ENCODE measurements at places on chromosomes 4 and X. TPM values are rescaled to one million over a fixed set of nuclear protein-coding genes. Genes with fewer than 3 reads are reported as not detected.

Gene CHRNA9
- total RNA-seq = not detected

DNA sequence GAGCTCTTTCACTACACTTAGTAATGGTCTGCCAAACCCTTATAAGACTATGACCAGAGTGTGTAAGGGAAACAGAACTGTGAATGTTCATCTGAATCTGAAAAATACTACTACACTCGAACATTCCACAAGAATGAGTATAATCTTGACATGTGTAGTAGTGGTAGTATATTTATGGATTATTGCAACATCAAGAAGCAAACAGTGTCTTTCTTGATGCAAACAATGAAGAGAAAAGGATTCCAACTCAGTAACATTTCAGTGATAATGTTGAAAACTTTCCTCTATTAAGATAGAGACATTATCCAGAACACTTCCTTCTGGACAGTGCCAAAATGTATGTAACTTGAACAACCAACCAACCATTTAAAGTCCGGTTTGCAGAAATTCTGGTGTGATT lies 394.7 kb upstream of the CPEB2 start:
- no peaks in the 10 kb centered on the region for H3K4me1 ChIP-seq
- no peak overlapping the region for H3K4me3 ChIP-seq
- peak; percentile 19 for DNase-seq
- no peak overlapping the region for H3K27ac ChIP-seq
- H3K36me3 ChIP-seq = no peaks in the 10 kb centered on the region

- DNase-seq = no peak
- no peak overlapping the region for H3K27ac ChIP-seq
- no peak overlapping the region for H3K4me3 ChIP-seq
- no peaks in the 10 kb centered on the region for H3K36me3 ChIP-seq
- H3K27me3 ChIP-seq = no peaks in the 10 kb centered on the region
- H3K4me1 ChIP-seq = no peaks in the 10 kb centered on the region
Observed at GRCh38 chr4:94605241-94605805, 152.4 kb upstream of the BMPR1B start.

Gene C4orf50
- total RNA-seq = 1.2 TPM

Gene PPEF1
- total RNA-seq = not detected

DNA sequence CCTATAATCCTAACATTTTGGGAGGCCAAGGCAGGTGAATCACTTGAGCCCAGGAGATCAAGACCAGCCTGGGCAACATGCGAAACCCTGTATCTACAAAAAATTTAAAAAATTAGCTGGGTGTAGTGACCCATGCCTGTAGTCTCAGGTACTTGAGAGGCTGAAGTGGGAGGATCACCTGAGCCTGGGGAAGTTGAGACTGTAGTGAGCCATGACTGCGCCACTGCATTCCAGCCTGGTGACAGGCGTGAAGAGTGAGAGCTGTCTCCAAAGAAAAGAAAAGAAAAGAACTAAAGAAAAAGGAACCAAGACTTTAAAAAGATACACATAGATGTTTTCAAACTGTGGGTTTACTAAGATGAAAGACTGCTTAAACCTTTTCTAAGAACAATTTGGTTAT lies 129.0 kb downstream of the SPCS3 start:
- H3K27ac ChIP-seq = no peak overlapping the region
- H3K36me3 ChIP-seq = no peaks in the 10 kb centered on the region
- no peaks in the 10 kb centered on the region for H3K4me1 ChIP-seq
- H3K4me3 ChIP-seq = no peak overlapping the region
- H3K27me3 ChIP-seq = no peaks in the 10 kb centered on the region
- DNase-seq = no peak

All from stomach (tissue), 19 donors.